Activated CD8-positive, alpha-beta memory T cell treated with anti-CD3 and anti-CD28 coated beads, Interleukin-2, amount 10 ng/mL, durations not matched to agents 7 days and 5 days (primary cell): ENCODE measurements at places on chromosomes 6 and 20.

GRCh38 chr20:25685276-25686080 is 11.2 kb downstream of the ZNF337 start:
- no peak for DNase-seq

DNA sequence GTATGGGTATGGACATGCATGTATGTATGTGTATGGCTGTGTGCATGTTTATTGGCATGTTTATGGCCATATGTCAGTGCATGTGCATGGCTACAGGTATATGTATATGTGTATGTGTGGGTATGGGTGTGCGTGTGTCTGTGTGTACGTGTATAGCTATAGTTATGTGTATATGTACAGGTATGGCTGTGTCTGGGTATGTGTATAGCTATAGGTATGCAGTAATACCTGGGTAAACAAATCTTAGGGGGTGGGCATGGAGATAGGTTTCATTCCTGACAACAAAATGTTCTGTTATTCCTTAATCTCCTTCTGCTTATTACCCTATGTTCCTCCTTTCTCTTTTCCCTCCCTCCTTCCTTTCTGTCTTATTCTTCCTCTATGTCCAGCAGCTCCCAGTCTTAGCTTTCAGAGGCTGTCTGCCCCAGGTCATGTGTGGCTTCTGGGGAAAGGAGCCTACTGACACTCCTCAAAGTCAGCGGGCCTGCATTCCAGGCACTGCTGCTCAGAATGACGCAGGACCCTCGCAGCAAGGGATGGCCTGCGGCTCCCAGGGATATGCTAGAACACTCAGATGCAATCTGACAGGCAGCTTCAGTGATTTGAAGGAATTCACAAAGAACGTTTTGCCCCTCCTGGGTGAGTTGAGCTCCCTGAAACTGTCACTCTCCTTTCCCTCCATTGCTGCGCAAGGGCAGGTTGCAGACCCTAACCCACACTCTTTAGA is 139.3 kb upstream of the PHACTR1 start:
- DNase-seq, result no peak

- DNase-seq, result peak; percentile 9
Observed at GRCh38 chr6:168683621-168684020, 242.6 kb downstream of the SMOC2 start.

DNA sequence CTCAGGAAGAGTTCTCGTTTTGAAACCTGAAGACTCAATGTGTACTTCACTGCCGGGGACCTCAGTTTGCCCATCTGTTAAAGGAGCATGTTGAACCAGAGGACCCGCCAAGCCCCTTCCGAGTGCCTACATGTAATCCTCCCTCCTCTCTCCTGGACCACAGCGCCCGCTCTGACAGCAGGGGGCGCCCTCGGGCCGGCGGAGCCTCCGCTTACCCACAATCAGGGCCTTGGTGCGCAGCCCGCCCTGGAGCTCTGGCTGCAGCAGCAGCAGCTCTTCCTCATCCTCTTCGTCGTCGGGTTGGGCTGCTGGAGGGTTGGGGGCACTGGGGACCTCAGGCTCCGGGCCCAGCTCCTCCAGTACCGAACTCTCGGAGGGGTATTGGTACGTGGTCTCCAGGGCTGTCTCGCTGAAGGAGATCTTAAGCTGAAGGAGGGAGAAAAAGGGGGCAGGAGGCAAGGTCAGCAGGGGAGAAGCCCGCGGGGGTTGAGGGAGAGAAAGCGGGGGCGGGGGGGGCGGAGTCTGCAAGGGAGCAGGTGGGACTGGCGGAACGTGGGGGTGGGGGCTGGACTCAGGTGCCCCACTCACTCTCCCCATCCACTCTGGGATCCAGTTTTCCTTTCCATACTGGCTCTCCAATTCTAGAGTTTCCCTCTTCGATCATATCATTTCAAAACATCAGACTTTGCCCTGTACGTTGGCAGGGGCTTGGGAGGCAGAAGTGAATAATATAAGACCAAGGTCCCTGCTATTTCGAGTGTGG is 6.3 kb upstream of the DHX16 start:
- DNase-seq, result peak; percentile 94
